ENCODE measurements at places on chromosomes 13 and 19. TPM values are rescaled to one million over a fixed set of nuclear protein-coding genes. Genes with fewer than 3 reads are reported as not detected.

Gene CEACAM21
- total RNA-seq = not detected

DNA sequence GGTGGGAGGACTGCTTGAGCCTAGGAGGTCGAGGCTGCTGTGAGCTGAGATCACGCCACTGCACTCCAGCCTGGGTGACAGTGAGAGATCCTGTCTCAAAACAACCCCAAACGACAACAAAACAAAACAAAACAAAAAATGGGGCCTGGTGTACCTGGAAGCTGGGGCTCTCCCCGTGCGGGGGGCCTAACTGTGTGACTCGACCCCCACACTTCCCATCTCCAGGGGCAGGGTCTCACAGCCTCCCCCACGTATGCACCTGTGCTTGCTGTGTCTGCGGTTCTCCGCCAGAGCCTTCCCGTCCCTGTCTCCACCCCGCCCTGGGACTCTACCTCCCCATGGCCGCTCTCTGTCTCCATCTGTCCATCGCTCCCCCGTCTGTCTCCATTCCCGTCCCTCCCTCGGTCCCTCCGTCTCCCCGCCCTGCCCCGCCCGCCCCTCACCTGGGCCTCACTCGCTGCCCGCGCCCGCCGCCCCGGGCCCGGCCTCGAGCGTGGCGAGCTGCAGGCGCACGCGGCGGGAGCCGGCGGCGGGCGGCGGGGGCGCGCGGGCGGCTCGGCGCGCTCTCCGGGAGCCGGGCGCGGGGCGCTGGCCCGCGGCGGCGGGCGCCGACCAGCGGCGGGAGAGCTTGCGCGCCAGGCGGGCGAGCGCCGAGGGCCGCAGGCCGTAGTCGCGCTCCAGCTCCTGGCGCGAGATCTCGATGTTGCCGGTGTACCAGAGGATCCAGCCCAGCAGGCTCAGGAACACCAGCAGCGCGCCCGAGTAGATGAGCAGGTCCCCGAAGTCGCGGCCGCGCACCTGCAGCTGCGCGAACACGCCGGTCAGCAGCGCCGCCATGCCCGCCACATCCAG, 587 bp downstream of the TMEM238 start:
- DNase-seq = no peak

DNA sequence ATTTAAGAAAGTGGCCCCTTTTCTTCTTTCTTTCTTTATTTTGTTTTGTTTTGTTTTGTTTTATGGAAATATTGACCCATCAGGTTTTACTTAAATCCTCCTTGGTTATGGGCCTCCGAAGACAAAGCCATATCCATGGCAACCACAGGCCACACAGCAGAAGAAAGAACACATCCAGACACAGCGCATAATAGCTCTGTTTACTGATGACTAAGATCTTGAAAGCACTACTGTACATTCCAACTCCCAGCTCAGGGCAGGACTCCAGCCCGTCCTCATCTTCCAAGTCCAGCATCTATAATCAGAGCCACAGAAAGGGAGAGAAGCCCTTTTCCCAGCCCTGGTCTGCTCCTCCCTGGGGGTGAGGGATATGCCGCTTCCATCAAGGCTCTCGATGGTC, 84.3 kb downstream of the NUFIP1 start:
- DNase-seq = peak; percentile 66

Gene ZNF226
- 28.2 TPM for total RNA-seq

Gene HSD17B14
- total RNA-seq = 34.5 TPM

DNA sequence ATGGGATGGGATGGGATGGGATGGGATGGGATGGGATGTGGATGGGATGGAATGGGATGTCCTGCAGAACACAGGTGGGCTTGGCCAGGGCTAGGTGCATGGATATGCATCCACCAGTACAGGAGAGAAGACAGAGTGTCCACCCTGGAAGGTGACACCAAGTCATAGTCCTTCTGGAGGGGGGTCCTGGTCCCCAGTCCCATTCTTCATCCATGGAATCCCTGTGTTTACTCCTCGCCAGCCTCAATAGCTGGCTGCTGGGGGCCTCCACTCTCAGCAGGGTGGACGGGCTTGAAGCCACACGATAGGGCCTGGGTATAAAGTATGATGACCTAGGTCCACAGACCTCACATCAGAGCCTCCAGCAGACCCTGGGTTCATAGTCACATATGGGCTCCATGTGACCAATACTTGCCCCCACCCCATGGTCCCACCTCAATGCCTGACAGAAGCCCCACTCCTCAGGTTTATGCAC, 40.1 kb downstream of the RFX2 start:
- DNase-seq = no peak

Gene GJB2
- total RNA-seq = 2.0 TPM

DNA sequence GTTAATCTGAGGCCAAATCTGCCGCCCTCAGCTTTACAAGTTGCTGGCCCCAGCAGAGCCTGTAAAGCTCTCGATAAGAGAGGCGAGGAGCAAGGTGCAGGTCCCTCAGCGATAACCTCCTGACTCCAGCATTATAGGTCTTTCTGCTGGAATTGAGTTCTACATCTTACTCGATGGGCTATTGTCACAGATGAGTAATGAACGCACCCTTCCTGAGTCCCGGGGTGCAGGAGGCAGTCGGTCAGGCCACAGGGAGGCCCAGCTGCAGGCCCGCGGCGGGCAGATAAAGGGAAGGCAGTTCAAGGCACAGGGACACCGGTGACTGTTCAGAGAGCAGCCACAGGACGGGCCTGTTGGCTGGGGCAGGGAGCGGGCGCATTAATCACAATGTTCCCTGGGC, 157.6 kb upstream of the OBI1 start:
- no peak for DNase-seq

Gene SOHLH2
- not detected for total RNA-seq

GRCh38 chr19:18340990-18341868, 831 bp downstream of the PGPEP1 start:
- peak; percentile 21 for DNase-seq

- DNase-seq = peak; percentile 92
Measured at GRCh38 chr13:49936075-49936967, at the start of gene SPRYD7. Gene SPRYD7, minus strand, starts transcription at chr13:49936340. Its CDS starts 105 bp downstream, at chr13:49936235.

DNA sequence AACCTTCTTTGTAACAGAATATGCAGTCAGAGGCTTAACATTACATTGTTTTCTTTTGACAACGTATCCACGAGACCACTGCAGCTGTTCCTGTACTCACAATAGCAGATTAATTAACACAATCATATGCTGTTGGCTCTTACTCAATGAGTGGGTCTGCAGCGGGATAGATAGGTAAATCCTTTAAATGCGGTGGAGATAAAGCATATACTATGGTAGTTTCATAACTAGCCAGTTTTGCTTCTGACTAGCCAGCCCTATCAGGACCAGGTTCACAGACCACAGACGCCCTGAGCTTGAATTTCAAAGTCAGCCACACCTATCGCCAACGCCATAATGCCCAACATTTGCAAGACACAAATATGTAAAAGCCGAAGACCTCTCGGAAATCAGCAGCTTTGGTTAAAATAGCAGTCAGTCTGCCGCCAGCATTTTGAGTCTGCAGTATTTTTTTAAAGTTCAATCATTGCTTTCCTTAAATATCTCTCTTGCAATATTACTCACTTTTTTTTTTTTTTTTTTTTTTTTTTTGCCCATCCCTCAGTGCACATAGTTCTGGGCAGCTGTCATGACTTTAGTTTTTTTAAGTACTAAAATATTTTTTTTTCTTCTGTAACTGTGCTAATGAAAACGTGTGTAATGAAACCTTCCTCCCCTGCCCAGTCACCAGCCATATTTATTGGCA, 120.5 kb downstream of the ZNF536 start:
- DNase-seq = no peak

Measured in tibial nerve (tissue), 4 donors.